IPS DF 6.9 (cell line): ENCODE measurements at places on chromosomes 7 and 10.

- H3K27me3 ChIP-seq: no peaks in the 10 kb centered on the region
- H3K4me1 ChIP-seq: no peaks in the 10 kb centered on the region
- H3K4me3 ChIP-seq: no peak overlapping the region
- no peaks in the 10 kb centered on the region for H3K36me3 ChIP-seq
These were observed 196.8 kb upstream of the LRRN3 start for GRCh38 chr7:110894111-110894510.

GRCh38 chr10:114328874-114329273 lies 75.4 kb downstream of the AFAP1L2 start:
- no peaks in the 10 kb centered on the region for H3K27me3 ChIP-seq
- no peak overlapping the region for H3K27ac ChIP-seq
- DNase-seq: no peak
- no peaks in the 10 kb centered on the region for H3K4me1 ChIP-seq

GRCh38 chr7:117854186-117854585 lies 19.1 kb downstream of the CTTNBP2 start:
- no peak for DNase-seq
- H3K4me3 ChIP-seq: no peak overlapping the region
- no peaks in the 10 kb centered on the region for H3K36me3 ChIP-seq
- no peaks in the 10 kb centered on the region; the same call in 1 of the 2 replicates for H3K4me1 ChIP-seq
- H3K27ac ChIP-seq: no peak overlapping the region

- H3K36me3 ChIP-seq: no peaks in the 10 kb centered on the region
- no peak overlapping the region for H3K4me3 ChIP-seq
- DNase-seq: no peak
- no peak overlapping the region for H3K27ac ChIP-seq
These were observed 314.5 kb upstream of the AKR1E2 start for GRCh38 chr10:4511509-4511908.

GRCh38 chr7:50330696-50331095 lies 26.2 kb downstream of the IKZF1 start:
- H3K27ac ChIP-seq: no peak overlapping the region
- no peaks in the 10 kb centered on the region for H3K36me3 ChIP-seq
- DNase-seq: no peak
- no peak overlapping the region for H3K4me3 ChIP-seq

- no peaks in the 10 kb centered on the region for H3K27me3 ChIP-seq
- H3K4me1 ChIP-seq: 0 out of 2 replicates have a peak, but pooled peaks cover 2% of the 10 kb centered on the region
- peak; percentile 25 for DNase-seq
- no peak overlapping the region for H3K27ac ChIP-seq
- no peak overlapping the region for H3K4me3 ChIP-seq
- H3K36me3 ChIP-seq: no peaks in the 10 kb centered on the region
These were observed 25.4 kb downstream of the RBM33 start for GRCh38 chr7:155669717-155670505.

DNA sequence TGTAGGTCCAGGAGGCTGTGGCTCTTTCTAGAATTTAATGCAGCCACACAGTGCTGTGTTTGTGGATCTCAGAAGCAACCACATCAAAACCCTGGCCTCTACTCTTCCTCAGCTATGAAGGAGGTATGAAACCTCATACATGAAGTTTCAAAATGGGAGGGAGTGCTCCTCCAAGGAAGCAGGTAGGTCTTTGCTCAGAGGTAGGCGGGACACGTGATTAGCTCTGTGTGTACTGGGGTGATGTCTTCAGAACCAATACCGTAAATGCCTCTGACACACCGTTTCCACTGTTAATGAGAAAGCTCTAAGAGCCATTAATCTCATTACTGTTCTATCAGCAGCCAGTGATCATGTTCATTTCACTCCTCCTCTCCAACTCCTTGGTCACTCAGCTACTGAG lies 126.1 kb downstream of the PLXNA4 start:
- no peak overlapping the region for H3K27ac ChIP-seq
- no peak overlapping the region for H3K4me3 ChIP-seq
- H3K4me1 ChIP-seq: no peaks in the 10 kb centered on the region
- no peak for DNase-seq

- H3K27ac ChIP-seq: no peak overlapping the region
- DNase-seq: no peak
- peaks cover 18% of the 10 kb centered on the region for H3K4me1 ChIP-seq
- H3K4me3 ChIP-seq: no peak overlapping the region
- H3K36me3 ChIP-seq: no peaks in the 10 kb centered on the region
- no peaks in the 10 kb centered on the region for H3K27me3 ChIP-seq
These were observed 24.8 kb downstream of the GNA12 start for GRCh38 chr7:2819161-2819953.

DNA sequence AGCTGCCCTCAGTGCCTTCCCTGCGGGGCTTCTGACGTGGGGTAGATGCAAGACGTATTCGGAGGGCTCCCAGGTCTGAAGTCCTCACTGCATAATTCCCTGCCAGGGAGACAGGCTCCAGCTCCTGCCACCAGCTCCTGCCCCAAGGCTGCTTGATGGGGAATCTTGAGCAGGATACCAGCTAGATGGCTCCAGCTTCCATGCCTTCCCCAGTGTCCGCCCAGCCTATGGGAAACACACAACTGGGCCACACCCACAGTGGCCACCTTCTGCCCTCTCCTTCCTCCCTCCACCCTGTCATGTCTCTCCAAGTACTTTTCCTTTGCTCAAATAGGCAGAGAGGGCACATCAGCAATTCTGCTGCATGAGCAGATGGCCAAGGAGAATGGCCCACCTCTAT lies 95.8 kb downstream of the PARP12 start:
- no peak overlapping the region for H3K4me3 ChIP-seq
- H3K36me3 ChIP-seq: no peaks in the 10 kb centered on the region
- H3K27me3 ChIP-seq: no peaks in the 10 kb centered on the region
- peaks cover 12% of the 10 kb centered on the region for H3K4me1 ChIP-seq

DNA sequence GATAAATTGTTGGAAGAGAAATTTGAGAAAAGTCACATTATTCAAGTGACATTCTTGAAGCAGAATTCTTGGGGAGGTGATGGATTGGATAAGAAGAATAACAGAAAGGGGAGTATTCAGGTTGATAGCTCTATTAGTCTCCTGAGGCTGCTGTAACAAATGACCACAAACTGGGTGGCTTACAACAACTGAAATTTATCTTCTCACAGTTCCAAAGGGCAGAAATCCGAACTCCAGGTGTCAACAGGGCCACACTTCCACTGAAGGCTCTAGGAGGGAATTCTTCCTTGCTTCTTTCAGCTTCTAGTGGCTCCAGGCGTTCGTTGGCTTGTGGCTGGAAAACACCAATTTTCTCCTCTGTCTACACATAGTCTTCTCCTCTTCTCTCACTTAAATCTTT lies 99.8 kb downstream of the TES start:
- no peaks in the 10 kb centered on the region for H3K36me3 ChIP-seq
- no peak for DNase-seq
- no peaks in the 10 kb centered on the region for H3K27me3 ChIP-seq
- no peak overlapping the region for H3K4me3 ChIP-seq

- no peak for DNase-seq
- H3K4me1 ChIP-seq: no peaks in the 10 kb centered on the region
- H3K4me3 ChIP-seq: no peak overlapping the region
- no peaks in the 10 kb centered on the region for H3K36me3 ChIP-seq
- no peak overlapping the region for H3K27ac ChIP-seq
These were observed 958.4 kb downstream of the TYW1 start for GRCh38 chr7:67955061-67955460.

DNA sequence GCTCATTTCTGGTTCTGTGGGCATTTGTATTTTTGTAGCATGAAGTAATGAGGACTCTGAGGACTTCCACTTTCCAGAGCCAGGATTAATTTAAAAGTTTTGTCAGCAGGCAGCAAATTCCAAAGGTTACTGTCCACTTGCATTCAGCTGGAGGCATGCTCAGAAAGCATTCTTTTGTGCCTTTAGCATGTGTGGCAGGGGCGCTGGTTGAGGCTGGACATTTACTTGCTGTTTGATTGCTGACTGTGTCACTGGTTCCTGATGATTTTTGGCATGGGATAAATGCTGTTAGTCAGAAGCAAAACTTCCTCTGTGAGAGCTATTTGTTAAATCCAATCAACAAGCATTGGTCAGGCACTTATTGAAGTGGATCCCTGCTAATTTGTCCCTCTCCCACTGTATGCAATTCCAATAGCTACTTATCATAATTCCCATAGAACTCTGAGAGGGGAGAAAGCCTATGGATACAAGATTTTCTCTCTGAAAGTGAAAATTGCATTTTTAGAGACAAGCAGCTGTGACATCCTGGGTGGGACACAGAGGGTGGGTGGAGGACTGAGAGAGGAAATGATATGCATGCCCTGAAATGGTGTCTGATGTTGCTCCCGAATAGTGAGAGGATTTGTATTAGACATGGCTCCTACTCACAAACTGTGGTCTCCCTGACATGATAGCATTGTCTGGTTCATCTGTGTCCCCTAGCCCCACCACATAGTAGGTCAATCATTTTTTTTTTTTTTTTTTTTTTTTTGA lies 161.2 kb upstream of the WDR11 start:
- no peak for DNase-seq
- H3K4me1 ChIP-seq: peaks cover 2% of the 10 kb centered on the region; the same call in 1 of the 2 replicates
- no peak overlapping the region for H3K4me3 ChIP-seq
- no peaks in the 10 kb centered on the region for H3K36me3 ChIP-seq

GRCh38 chr10:115660391-115660790 lies 567.2 kb downstream of the ATRNL1 start:
- no peaks in the 10 kb centered on the region for H3K27me3 ChIP-seq
- no peaks in the 10 kb centered on the region for H3K36me3 ChIP-seq
- H3K4me3 ChIP-seq: no peak overlapping the region
- H3K4me1 ChIP-seq: no peaks in the 10 kb centered on the region

DNA sequence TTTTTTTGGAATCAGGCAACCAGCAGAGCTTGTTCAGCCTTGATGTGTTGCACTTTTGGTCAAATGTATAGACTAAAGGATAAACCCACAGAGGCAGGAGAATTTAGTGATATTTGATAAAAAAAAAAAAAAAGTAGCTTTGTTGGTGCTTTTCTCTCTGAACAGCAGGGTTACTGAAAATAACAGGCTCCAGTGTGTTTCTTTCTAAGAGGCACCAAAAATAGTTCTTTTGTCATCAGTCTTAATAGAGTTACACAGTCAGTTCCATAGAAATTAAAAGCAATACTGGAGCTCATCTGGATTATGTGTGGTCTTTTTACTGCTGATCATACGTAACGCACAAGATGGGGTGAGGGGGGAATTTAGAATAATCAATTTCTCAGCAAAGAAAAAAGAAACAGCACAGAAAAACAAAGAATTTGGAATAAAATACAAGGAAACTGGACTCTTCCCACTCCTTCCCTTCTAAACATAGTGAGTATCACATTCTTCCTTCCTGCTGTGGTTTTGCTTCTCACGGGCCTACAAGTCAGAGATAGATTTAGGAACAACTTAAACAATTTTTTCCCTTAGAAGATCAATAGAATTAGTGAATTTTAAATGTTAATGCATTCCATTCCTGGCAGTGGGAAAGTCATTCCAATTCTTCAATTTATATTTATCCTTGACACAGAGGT lies 178.8 kb upstream of the AKR1E2 start:
- no peaks in the 10 kb centered on the region for H3K27me3 ChIP-seq
- H3K36me3 ChIP-seq: no peaks in the 10 kb centered on the region
- no peak for DNase-seq
- H3K4me3 ChIP-seq: no peak overlapping the region

GRCh38 chr7:148856891-148857290 lies 27.2 kb downstream of the EZH2 start:
- H3K4me3 ChIP-seq: no peak overlapping the region
- H3K4me1 ChIP-seq: no peaks in the 10 kb centered on the region
- H3K27ac ChIP-seq: no peak overlapping the region
- H3K36me3 ChIP-seq: no peaks in the 10 kb centered on the region

DNA sequence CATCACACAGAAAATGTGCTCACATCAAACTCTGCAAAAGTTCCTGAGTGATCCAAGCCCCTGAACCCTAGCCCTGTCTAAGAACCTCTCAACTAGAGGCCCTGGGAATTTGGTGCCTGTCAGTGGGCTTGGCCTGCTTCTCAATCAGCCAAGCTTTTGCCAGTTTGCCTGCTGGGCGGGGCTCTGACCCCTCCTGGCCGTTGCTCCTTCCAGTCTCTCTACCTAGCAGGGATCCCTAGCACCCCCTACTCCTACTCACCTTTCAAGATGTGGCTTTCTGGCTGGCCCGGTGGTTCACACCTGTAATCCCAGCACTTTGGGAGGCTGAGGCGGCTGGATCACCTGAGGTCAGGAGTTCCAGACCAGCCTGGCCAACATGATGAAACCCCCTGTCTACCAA lies 2.1 kb downstream of the KLRG2 start:
- no peak for DNase-seq
- no peaks in the 10 kb centered on the region; the same call in 1 of the 2 replicates for H3K27me3 ChIP-seq
- H3K27ac ChIP-seq: no peak overlapping the region

DNA sequence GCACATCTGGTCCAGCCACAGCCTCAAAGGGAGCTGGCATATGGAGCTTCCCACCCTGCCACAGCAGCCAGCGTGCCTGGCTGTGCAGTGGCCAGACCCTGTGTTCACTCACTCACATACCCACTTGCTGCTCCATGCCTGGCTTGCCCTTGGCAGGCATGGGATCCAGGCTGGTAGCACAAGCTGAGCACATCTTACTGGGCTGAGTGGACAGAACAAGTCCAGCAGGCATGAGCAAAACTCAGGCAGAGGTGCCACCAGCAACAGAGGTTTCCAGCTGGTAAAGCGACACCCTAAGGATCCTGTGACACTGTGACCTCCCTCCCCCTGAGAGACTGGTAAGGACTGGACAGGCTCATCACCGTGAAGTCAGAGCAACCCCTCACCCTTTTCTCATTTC lies 25.1 kb downstream of the SVIL start:
- H3K27me3 ChIP-seq: no peaks in the 10 kb centered on the region
- no peaks in the 10 kb centered on the region for H3K4me1 ChIP-seq
- no peak for DNase-seq
- H3K27ac ChIP-seq: no peak overlapping the region

GRCh38 chr10:77081481-77081891 lies 556.1 kb downstream of the KCNMA1 start:
- no peaks in the 10 kb centered on the region for H3K27me3 ChIP-seq
- no peaks in the 10 kb centered on the region for H3K36me3 ChIP-seq
- DNase-seq: peak; percentile 7
- no peak overlapping the region for H3K4me3 ChIP-seq
- peaks cover 7% of the 10 kb centered on the region for H3K4me1 ChIP-seq

GRCh38 chr10:1631282-1631681 lies 106.0 kb downstream of the ADARB2 start:
- no peak overlapping the region for H3K4me3 ChIP-seq
- no peaks in the 10 kb centered on the region for H3K27me3 ChIP-seq
- H3K4me1 ChIP-seq: peaks cover 6% of the 10 kb centered on the region
- H3K27ac ChIP-seq: no peak overlapping the region

- no peaks in the 10 kb centered on the region for H3K27me3 ChIP-seq
- H3K4me1 ChIP-seq: 0 out of 2 replicates have a peak, but pooled peaks cover 3% of the 10 kb centered on the region
- H3K36me3 ChIP-seq: no peaks in the 10 kb centered on the region
- H3K27ac ChIP-seq: no peak overlapping the region
- DNase-seq: no peak
- no peak overlapping the region for H3K4me3 ChIP-seq
These were observed 94.0 kb downstream of the ELMO1 start for GRCh38 chr7:37354656-37355131.

GRCh38 chr7:543501-544337 lies 24.1 kb upstream of the PDGFA start:
- no peaks in the 10 kb centered on the region for H3K4me1 ChIP-seq
- H3K27me3 ChIP-seq: no peaks in the 10 kb centered on the region
- no peak for DNase-seq
- H3K27ac ChIP-seq: no peak overlapping the region
- H3K4me3 ChIP-seq: no peak overlapping the region
